Muscle of leg (tissue), 16 donors: ENCODE measurements at places on chromosomes 1 and 21. TPM values are rescaled to one million over a fixed set of nuclear protein-coding genes. Genes with fewer than 3 reads are reported as not detected.

The MCM3AP gene
- total RNA-seq, result 45.4 TPM

DNA sequence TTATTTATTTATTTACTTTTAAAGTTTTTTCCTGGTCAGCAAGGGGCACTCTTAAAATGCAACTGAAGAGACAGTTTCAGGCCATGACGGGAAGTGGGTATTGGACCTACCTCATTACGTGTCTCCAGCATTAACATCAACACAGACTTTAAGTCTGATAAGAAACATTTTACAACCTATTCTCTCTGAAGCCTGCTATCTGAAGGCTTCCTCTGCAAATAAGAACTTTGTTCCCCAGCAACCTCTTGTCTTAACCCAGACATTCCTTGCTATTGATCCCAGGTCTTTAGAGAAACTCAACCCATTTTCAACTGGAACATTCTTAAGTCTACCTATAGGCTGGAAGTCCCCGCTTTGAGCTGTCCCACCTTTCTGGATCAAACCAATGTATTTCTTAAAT lies 258.3 kb upstream of the TMPRSS15 start:
- no peaks in the 10 kb centered on the region for H3K4me1 ChIP-seq
- DNase-seq, result no peak

DNA sequence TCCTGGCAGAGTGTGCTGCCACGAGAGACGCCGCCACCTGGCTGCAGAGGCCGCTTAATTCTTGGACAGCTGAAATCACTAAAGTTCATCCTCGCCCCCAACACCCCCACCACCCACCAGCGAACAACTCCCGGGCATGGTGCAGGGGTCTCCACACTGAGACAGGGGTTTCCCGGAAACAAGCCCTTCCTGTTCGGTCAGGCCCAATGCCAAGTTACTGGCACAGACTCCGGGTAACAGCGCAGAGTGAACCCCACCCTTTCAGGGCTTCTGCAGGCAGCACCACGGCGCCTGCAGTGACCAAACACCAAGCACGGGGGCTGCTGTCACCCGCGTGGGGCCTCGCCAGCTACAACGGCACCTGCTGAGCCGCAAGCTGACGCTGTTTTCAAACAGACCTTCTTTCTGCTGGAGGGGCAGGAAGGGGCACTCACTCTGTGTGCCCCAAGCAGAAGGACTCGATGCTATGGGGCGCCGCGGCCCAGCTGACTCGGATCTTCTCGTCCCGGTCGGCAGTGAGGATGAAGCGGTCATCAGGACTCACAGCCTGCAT lies 17.4 kb downstream of the WDR4 start:
- no peaks in the 10 kb centered on the region for H3K27me3 ChIP-seq
- no peak overlapping the region for H3K27ac ChIP-seq
- H3K4me1 ChIP-seq, result peaks cover 10% of the 10 kb centered on the region
- H3K4me3 ChIP-seq, result no peak overlapping the region
- H3K36me3 ChIP-seq, result peaks cover 65% of the 10 kb centered on the region
- DNase-seq, result no peak

DNA sequence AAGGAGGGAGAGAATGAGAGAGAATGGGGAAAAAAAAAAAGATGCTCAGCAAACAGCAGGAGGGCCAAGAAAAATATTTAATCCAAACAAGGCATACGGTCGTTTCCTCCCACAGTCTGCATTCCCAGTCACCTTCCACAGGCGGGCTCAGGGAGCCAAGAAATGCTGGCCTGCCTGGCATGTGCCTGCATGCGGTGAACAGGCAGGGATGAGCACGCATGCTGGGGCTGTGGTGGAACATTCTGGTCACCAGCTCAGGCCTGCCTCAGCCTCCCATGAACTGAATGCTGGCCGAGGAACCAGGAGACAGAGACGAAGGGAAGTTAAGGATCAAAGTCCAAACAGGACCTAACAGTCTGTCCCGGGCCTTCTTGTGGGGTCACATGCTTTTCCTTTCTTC lies 335.3 kb downstream of the ASTN1 start:
- no peaks in the 10 kb centered on the region for H3K36me3 ChIP-seq
- no peaks in the 10 kb centered on the region for H3K4me1 ChIP-seq
- H3K27ac ChIP-seq, result no peak overlapping the region
- no peak overlapping the region for H3K4me3 ChIP-seq
- H3K27me3 ChIP-seq, result no peaks in the 10 kb centered on the region
- no peak for DNase-seq
